ENCODE measurements at places on chromosomes 7 and 10.

GRCh38 chr10:4635388-4635787 lies 190.6 kb upstream of the AKR1E2 start:
- DNase-seq, result no peak

- no peak for DNase-seq
Observed at GRCh38 chr10:91567815-91568214, 65.1 kb downstream of the PPP1R3C start.

DNA sequence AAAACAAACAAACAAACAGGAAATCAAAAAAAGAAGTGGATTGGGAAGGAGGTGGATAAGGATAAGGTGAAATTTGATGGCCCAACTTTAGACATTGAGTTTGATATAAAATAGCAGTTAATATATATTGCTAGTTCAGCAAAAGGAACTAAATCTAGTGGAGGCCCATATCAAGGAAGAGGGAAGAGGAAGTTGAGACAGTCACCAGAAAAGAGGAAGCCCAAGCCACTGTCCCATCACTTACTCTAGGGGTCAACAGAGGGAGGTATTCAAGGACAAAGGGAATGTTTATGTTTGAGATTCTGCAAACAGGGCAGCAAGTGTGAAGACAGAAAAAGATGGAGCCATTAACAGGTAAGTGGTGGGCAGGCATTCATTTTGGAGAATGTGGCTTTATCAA lies 3.7 kb downstream of the LAMTOR4 start:
- DNase-seq, result no peak

DNA sequence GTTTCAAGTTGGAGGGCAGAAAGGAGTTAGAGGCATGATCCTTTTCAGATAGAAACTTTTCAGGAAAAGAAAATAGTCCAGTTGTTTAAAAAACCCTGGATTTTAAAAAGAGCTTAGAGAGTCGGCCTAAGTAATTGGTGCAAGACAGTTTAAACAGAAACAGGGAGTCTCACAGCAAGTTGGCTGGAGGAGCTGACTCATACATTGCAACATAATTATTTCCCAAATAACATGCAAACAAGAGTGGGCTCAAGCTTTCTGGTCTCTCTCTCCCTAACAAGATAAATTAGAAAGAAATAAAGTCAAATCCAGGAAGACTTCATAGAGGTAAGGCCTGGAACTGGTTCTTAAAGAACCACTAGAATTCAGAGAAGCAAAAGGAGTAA lies 100.3 kb upstream of the AGBL3 start:
- DNase-seq, result no peak

GRCh38 chr10:98293550-98294269 lies 25.7 kb upstream of the LOXL4 start:
- DNase-seq, result no peak

DNA sequence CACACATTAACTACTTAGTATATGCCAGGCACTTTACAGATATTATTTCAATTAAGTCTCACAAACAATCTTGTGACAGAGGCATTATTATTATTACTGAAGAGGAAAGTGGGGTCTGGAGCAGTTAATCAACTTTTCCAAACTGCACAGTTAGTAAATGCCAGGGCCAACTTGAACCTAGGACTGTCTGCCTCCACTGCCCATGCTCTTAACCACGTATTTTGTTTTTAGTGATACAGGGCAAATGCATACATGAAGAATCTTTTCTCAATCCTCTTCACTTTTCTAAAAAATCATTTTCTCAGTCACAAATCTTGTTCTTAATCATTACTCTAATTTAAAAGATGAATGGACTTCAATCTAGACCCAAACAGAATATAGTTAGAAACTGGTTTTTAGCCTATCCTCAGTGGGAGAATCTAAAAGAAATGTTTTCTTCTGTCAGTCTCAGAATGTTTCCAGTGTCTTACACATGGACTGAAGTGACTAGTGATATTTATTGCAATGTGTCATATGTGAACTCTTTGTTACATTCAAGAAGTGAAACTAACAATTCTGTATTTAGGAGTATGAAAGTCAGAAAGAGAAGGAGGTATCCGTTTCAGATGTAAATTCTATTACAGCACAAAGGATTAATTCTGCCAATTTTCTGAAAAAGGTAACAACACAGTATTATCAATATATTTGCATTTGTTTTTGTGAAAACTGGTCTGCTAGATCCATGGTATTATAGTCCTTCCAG lies 55.5 kb upstream of the CCNJ start:
- DNase-seq, result no peak

DNA sequence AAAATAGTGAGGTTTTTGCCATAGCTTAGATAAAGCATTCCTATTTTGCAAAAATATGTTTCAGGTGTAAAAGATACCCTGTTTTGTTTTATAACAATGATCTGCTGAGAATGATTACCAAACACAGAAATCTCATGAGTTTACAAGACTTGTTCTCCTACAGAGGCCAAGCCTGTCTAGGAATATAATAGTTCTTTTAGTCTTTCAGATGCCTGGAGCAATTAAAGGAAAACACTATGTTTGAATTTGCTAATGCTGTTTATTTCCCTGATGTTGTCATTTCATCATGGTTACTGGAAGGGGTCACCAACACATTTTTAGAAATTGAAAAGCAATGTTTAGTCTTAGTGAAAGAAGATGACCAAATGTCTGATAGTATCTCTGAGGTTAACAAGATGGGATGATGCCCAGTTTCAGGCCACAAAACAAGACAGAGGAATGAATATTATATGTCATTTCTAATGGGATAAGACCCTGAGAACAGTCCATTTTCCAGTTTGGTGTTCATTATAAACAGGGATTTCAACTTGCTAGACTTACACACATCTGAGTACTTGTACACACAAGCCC lies 559.9 kb downstream of the INHBA start:
- no peak for DNase-seq

GRCh38 chr7:50706469-50706937 lies 76.2 kb downstream of the GRB10 start:
- DNase-seq, result no peak
